Lung microvascular endothelial cell (primary cell): ENCODE measurements at places on chromosomes 7 and 10. TPM values are rescaled to one million over a fixed set of nuclear protein-coding genes. Genes with fewer than 3 reads are reported as not detected.
A peak's percentile ranks its signal among the peaks of the same experiment; 100 is the strongest.

DNA sequence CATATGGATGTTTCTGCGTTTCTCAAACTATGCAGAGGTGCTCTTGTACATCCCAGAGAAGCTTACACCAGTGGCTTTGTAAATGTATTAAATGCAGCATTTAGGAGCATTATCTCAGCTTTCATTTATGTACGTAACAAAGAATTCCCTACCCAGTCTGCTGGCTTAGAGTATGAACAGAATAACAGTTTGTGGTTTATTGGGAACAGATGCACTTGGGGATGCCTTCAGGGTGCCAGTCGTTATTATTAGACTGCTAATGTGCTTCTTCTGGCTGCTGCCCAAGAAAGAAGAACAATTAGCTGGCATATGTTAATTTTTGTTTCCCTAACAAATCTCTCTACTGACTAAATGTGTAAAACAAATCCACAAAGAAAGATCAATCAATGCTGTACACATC lies 241.9 kb downstream of the FOXP2 start:
- no peak for DNase-seq

GRCh38 chr10:32409741-32410140 lies 36.2 kb upstream of the CCDC7 start:
- DNase-seq: no peak

DNA sequence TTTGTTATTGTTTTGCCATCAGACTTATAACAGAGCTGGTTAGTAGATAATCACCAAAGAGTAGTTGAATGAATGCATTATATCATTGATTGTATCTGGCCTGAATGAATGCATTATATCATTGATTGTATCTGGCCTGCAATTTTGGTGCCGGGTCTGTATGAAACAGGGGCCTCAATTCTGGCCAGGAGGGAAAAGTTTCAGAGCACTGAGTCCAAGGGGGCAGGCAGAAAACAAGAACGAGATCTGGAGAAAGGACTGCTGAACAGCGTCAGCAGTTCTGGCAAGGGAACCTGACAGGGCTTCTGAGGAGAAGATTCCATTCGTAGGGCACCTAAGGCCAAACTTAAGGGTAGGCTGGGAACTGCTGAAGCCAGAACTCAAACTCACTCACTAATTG lies 128.0 kb downstream of the SEMA3C start:
- DNase-seq: no peak

DNA sequence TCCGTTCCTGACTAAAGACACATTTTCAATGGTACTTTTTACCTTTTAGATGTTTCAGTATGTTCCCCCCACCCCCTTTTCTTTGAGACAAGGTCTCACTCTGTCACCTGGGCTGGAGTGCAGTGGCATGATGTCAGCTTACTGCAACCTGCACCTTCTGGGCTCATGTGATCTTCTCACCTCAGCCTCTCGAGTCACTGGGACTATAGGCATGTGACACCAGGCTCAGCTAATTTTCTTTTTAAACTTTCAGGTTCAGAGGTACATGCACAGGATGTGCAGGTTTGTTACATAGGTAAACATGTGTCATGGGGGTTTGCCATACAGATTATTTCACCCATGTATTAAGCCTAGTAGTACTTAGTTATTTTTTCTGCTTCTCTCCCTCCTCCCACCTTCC lies 99.3 kb upstream of the RPA3 start:
- no peak for DNase-seq

DNA sequence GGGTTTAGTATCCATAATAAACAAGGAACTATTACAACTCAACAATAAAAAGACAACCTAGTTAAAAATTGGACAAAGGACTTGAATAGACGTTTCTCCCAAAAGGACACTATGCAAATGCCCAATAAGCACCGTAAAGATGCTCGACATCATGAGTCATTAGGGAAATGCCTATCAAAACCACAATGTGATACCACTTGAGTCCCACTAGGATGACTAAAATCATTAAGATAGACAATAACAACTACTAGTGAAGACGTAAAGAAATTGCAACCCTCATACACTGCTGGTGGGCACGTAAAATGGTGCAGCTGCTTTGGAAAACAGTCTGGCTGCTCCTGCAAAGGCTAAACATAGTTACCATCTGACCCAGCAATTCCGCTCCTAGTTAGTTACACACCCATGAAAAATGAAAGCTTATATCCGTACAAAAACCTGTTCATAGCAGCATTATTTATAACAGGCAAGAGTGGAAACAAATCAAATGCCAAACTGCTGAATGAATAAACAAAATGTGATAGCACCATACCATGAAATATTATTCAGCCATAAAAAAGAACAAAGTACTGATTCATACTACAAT lies 17.3 kb downstream of the CCDC3 start:
- no peak for DNase-seq

DNA sequence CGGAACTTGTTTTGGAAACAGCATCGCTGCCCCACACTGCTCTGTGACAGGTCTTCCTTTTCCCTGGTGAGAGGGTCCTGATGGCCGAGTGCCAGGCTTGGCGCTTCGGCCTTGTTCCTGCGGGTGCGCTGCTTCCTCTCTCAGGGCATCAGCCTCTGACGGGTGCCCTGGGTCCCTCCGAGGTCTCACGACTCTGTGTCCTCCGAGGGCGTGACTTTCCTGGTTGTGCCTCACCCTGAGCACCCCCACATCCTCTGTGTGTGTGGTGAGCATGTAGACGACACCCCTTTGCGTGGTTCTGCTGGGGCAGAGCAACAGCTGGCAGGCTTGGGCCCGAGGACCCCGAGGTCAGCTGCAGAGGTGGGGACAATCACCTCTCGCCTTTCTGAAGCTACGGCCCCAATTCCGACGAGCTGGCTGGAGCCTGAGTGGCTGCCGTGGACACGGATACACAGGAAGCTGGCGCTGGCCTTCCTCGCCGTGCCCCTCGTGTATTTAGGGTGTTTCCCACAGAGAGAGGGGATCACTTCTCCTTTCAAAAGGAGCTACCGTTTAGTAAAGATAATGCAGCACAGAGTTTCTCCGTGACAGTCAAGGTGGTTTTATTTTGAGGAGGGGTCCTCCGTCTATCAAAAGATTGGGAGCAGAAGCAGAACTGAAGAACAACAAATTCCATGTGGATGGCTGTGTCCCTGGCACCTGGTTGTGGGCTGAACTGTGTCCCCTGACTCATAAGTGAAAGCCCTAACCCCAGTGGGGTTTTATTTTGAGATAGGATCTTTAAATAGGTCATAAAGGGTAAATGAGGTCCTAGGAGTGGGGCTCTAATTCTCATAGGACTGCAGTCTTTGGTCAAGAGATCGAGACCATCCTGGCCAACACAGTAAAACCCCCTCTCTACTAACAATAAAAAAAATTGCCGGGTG lies 36.2 kb upstream of the PITRM1 start:
- DNase-seq: no peak

GRCh38 chr10:62019685-62020359 lies 118.3 kb downstream of the ARID5B start:
- DNase-seq: no peak

DNA sequence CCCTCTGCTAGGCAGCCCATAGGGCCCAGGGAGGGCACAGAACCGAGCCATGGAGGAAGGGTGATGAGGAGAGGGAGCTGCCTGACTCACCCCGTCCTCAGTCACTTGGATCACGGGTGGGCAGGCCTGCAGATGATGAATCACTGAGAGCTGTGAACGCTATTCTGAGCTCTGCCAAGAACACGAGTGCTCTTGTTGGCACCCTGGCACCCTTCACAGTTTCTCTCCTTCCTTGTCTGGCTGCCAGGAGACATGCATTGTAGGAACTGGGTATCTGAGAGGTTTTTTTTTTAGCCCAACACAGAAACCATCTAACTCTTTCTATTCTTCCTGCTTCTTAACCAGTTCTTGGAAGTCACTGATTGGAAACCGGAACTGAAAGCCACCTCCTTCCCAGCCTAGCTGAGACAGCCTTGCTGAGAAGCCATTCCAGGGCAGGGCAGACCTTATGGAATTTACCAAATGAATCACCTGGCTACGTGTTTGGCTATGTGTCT lies 82.1 kb downstream of the SLC37A3 start:
- peak; percentile 69 for DNase-seq

GRCh38 chr7:50372923-50373322 lies 68.4 kb downstream of the IKZF1 start:
- DNase-seq: no peak

GRCh38 chr10:69269761-69270160 lies 8.5 kb upstream of the HK1 start:
- no peak for DNase-seq

DNA sequence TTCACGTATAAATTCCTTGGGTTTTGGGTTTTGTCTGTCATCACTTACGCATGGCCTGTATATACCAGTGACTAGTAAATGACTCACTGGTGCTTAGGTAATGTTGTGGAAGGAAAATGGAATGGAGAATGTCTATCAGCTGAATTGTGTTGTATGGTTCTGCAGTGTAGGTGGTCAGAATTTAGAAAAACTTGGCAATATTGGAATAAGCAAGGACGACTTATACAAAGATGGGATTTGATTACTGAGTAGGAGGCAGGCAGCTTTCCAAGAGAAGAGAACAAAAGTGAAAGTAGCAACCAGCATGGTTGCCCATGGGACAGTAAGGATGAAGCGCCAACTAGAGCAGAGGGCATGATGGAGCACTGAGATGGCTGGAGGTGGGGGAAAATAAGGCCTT lies 168.6 kb upstream of the CSTF2T start:
- DNase-seq: no peak

- no peak for DNase-seq
These were observed 5.7 kb downstream of the GATA3 start for GRCh38 chr10:8060010-8060703.

DNA sequence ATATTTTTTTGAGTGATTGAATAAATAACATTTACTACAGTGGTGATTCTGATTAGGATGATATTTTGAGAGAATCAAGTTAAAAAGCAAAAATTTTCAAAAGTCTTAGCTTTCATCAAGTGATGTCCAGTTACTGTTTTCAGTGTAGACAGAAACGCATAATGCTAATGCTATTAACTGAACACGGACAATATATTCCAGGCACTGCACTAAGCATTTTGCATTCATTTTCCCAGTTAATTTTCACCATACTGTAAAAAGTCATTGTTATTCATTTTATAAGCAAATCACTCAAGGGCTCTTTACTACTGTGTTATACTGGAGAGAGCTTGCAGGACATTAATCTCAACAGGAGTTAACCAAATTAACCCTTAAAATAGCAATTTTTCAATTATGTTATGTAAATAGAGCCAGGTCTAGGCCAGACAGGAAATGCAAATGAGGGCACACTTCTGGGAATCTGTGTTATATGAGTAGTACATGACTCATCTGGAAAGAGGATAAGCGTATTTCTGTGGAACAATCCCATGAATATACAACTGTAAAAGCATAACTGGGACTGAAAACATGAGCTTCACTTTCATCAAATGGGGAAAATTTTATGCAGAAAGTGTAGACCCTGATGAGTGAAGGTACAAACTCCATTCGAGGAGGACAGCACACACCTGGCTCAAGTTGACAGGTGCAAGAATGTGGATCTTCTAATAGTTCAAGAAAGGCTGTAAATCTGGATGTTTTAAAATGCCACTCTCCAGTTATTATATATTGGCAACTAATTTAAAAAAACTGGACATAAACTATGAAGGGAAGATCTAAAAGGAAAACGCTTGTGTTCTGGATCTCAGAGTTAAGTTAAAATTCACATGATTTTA lies 75.4 kb downstream of the ANK3 start:
- DNase-seq: peak; percentile 92

- no peak for DNase-seq
These were observed 87.3 kb upstream of the SEC61G start for GRCh38 chr7:54846273-54846672.

- DNase-seq: no peak
These were observed 93.2 kb downstream of the ADCYAP1R1 start for GRCh38 chr7:31145339-31145738.

GRCh38 chr10:100827819-100828737 lies 82.7 kb downstream of the PAX2 start:
- no peak for DNase-seq

DNA sequence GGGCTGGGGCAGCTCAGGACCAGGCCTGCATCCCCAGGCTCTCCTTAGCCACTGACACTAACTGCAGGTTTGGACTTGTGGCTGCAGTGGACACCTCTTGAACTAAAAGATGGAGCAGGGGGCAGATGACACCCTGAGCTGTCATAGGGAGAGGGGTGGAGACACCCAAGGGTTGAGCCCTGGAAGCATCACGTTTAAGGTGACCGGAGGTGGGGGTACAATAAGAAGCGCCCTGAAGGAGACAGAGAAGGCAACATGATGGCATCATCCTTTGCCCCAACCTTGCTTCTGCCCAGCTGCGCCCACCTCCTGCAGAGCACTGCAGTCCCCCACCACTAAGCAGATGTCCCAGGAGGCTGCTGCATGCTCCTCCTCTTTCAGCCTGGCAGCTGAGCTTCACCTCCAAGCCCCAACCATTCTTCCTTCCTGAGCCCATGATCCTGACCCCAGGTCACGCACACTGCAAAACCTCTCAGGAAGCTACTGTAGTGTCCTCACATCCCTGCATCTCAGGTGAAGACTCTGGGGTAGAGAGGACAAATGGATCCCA lies 25.5 kb downstream of the OGDHL start:
- DNase-seq: no peak

GRCh38 chr10:73357166-73357565 lies 1.5 kb downstream of the CFAP70 start:
- no peak for DNase-seq

DNA sequence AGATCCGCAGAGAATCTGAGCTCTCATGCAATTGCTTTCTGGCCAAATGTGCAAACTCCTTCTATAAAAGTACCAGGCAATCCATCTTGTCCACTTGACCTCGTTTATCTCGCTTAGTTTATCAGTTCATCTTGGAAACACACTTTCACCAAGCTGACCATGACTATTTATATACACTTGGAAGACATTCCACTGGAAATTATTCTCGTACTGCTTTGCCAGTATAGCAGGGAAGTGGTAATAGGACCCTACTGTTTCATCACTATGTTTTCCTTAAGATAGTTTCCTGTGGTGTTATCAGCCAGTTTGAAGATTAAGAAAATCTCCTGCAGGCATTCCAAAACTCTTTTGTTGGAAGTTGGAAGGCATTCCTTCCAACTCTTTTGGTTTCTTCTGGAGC lies 115.3 kb upstream of the FAM171A1 start:
- DNase-seq: no peak

AKR1C1 gene
- total RNA-seq: 8.7 and 18.7 TPM in 2 replicates

NPSR1 gene
- total RNA-seq: not detected in 2 replicates

PLEKHA1 gene
- total RNA-seq: 15.5 and 22.8 TPM in 2 replicates

TECPR1 gene
- 55.4 and 64.7 TPM in 2 replicates for total RNA-seq

CFTR gene
- total RNA-seq: not detected in 2 replicates

TSPAN33 gene
- total RNA-seq: under 0.01 and 0.44 TPM in 2 replicates

ITIH5 gene
- total RNA-seq: under 0.01 and 1.4 TPM in 2 replicates

LAMB1 gene
- total RNA-seq: 315 and 406 TPM in 2 replicates

TPST1 gene
- 18.3 and 35.5 TPM in 2 replicates for total RNA-seq

ATP6V1F gene
- 86.5 and 97.6 TPM in 2 replicates for total RNA-seq

TMEM213 gene
- not detected in 2 replicates for total RNA-seq

GPR26 gene
- total RNA-seq: not detected in 2 replicates

SPDYE2B gene
- not detected in 2 replicates for total RNA-seq
